NCI-H1417 (cell line): ENCODE measurements at places on chromosomes 5 and 9.

- no peak for DNase-seq
Measured at GRCh38 chr5:133252133-133252480, 200.3 kb downstream of the HSPA4 start.

DNA sequence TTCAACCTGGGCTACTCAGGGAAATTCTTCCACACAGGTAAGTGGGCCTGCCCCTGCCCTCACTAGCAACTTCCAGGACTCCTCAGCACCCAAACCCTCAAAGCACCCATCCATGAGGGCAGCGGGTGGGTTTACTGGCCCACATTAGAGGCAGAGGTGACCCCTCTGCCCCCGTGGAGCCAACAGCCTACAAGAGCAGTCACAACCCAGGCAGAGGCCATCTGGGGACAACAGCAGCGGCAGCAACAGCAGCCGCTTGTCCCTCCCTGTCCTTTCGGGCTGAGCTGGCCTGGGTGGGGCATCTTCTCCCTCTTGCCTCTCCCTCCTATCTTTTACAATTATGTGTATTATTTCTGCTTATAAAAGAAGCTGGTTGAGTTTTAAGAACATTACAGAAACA, 25.1 kb downstream of the NDST1 start:
- DNase-seq = no peak

DNA sequence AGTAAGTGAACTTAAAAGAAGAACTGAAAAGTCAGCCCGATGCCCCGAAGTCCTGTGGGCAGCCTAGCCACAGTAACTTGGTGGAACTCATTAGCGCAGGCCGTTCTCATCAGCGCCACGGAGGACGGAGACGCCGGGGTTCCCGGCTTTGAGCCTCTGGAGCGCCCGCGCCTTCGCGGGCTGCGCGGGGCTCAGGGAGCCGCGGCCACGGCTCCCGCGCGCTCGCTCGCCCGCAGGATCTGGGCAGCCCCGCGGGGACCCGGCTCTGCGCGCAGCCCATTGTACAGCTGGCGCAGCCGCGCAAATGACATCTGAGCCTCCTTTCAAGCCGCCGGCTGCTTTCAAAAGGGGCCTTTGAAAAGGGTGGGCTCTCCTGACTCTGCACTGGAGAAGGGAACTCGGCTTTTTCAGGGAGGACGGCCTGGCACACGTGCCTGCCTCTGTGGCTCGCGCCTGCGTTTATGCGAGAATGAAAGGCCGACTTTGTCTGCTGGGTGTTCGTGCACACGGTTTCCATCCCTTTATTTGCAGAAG, 40.7 kb downstream of the TLR4 start:
- no peak for DNase-seq

DNA sequence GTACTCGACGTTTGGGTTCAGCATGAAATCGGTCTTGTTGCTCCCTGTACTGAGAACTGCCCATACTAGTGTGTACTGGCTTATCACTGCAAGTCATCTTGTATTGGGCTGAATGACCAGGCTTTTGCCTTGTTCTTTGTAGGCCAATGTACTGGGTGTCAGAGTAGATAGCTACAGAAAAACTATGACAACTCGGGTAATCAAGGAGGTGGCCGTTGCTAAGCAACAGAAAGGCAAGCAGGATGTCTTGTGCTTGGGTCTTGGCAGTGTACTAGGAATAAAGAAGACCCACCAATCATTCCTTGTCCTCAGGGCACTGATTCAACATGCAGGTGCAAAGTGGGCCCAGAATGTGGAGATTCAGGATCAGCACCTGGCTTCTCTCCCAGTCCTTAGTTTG, 11.9 kb upstream of the SHISAL2B start:
- peak; percentile 37 for DNase-seq

DNA sequence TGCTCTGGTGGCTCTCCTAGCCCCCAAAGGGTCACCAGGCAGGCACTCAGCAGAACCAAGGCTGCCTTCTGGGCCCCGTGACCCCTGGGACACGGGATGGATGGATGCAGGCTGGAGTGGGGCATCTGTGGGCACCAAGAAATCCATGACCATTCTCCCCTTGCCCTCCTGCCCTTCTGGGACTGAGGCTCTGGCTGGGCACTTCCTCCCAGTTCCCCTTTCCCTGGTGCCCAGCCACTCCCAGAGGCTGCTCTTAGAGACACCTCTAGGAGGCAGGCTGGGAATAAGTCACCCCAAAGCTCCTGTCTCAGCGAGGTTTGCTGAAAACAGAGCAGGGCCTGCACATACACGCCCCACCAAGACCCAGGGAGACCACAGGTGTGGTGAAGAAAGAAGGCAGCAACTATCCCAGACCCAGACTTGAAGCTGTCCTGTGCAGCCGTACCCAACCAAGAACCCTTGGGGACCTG, 943 bp downstream of the STING1 start:
- no peak for DNase-seq

GRCh38 chr9:129026442-129027223, 1.5 kb downstream of the SH3GLB2 start:
- peak; percentile 37 for DNase-seq
